ENCODE measurements at places on chromosomes 3 and 15.

- no peak for DNase-seq
Measured at GRCh38 chr3:153399636-153400035, 237.6 kb downstream of the RAP2B start.

- no peak for DNase-seq
Measured at GRCh38 chr15:28106294-28107110, 7.4 kb upstream of the OCA2 start.

DNA sequence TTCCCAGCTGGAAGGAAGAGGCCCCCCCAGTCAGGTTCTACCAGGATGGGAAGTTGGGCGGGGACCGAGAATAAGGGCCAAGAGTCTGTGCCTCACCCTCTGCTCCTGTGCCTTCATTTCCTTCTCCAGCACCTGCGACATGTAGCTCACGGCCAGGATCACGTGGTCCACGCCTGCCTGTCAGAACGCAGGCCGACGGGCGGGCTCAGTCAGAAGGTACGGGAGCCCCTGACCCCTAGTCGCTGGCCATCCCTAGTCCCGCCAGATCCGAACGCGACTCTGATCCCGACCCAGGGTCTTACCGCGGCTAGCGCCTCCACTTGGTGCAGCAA, 489 bp downstream of the GMPPB start:
- DNase-seq = no peak

- no peak for DNase-seq
Measured at GRCh38 chr3:119924111-119925094, 142.5 kb downstream of the NR1I2 start.

DNA sequence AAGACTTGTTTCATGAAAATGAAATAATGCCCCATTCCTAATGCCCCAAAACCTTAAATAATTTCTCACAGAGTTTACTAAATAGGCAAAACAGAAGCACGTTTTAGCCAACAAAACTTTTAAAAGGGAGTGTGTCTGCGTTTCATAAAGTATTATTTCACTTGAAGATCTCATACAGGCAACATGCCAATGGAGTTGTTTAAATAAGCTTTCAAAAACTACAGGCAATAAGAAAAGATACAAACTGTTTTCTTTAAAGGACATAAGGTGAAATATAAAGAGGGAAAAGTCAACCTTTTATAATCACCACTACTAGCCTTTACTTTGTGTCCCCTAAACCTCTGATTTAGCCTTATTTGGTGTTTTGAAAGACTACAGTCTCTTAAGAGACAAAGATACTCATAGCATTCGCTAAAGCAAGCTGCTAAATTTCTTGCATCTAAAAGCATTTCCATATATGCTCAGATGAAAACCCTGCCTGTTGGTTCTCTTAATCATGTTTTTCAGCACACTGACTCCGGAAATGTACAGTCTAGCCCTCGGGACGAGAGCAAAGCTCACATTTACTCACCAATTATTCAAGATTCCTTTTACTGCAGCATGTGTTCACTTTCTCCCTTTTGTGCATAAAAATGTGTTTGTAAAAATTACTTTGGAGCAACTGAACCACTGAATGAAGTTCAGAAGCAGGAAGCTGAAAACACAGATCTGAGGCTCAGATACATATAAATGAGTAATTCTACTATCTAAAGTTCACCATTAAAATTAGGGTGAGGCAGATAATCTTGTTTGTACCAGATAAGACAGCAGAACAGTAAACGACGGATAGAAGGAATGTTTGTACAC, 119.0 kb downstream of the GOLIM4 start:
- no peak for DNase-seq

- no peak for DNase-seq
Measured at GRCh38 chr3:129535075-129535474, 6.6 kb downstream of the RHO start.

DNA sequence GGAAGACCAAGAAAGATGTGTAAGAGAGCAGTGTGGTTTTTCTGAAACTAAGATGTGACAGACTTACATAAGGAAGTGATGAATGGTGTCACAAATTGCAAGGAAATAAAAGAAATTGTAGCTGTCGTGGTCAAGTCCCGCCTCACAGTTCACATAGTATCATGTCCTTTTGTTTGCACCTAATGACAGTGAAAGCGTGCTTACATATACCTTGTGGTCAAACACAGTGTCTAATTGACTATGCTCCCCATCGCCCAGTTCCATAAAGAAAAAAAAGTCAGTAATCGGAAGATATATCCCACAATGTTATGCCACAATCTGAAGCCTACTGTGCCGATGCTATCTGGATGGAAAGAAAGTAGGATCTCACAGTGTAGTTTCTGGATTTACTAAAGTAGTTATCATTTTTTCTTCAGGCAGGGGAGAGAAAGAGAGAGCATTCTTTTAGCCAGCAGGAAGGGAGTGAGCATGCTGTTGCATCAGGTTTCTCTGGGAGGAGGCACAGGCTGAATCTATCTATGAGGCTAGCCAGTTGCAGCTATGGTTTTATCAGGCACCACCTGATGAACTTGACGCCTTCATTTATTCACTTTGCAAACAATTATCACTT, 9.8 kb upstream of the PLSCR1 start:
- no peak for DNase-seq

DNA sequence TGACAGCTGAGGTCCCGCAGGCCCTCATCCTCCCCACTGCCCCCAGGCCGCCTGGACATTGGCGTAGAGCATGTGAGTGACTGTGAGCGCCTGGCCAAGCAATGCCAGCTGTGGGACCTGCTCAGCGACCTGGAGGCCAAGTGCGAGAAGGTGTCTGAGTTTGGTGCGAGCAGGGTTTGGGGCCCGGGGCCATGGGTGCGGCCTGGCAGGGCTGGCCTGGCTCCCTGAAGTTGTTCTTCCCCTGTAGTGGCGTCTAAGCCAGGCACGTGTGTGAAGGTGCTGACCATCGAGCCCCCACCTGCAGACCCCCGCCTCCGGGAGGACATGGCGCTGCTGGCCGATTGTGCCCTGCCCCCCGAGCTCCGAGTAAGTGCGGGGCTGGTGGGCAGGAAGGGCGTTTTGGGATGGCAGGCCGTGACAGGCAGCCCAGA, 4.2 kb downstream of the ABTB1 start:
- DNase-seq = no peak

GRCh38 chr3:13189639-13190377, 116.6 kb upstream of the IQSEC1 start:
- no peak for DNase-seq

GRCh38 chr15:75235051-75235673, 23.0 kb upstream of the GOLGA6C start:
- DNase-seq = no peak

DNA sequence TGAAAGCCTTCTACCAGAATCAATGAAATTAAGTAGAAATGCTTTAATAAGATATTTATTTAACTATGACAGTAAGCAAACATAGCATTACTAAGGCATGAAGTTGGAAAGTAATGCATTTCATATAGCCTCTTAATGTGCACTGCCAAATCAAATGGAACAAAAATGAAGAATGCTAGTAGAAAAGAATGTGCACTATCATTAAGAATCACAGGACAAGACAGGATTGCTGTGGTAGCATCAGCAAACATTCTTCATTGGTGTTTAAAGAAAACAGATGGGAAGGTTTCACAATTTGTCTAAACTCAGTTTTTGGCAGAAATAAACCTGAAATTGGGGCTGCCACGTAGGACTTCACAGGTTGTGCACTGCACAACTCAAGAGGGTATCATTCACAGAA, 168.9 kb downstream of the CNTN3 start:
- DNase-seq = no peak

- DNase-seq = no peak
Measured at GRCh38 chr3:134249935-134250716, 533 bp downstream of the RYK start.

DNA sequence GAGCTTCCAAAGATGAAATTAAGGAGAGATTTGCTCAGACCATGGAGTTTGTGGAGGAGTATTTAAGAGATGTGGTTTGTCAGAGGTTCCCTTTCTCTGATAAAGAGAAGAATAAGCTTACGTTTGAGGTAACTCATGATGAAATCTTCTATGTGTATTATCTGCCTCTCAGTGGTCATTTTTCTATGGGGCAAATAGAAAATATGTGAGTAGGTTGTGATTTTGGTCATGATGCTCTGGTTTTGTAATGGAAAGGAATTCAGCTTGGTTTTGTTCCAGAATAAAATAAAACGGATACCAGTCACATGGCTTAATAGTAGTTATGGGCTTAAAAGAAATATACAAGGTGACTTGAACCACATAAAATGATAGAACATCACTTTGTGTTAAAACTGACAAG, 181.1 kb downstream of the ITPR1 start:
- no peak for DNase-seq

GRCh38 chr3:189982321-189982945, 138.3 kb downstream of the P3H2 start:
- no peak for DNase-seq

DNA sequence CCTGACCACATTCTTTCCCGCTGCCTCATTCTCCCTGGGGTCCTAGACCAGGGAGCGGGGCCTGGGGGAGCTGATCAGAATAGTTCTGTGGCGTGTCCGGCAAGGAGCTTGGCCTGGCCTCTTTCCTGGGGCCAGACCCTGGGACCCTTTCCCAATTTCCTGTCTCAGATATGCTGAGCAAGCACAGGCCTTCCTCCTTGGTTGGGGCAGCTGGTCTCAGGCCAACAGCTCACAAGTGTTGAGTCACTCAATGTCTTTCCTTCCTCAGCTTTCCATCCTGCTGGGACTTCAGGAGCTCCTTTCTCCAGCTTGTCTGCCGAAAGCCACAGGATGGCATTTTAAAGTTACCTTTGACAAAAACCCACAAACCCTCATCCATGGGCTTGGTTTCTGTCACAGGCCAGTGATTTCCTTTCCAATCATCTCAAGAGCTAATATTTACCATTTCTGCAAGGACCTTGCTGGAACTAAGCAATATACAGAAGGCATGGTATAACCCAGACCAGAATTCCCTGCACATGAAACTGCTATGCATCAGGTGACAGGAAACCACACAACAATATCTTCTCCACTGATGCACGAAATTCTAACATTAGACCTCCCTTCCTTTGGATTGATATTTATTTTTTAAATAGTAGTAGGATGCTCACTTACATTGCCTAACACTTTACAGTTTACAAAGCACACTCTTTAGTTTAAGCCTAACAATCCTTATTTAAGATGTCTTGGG, 19.5 kb upstream of the TIMP4 start:
- no peak for DNase-seq

- DNase-seq = peak; percentile 11
Measured at GRCh38 chr3:193788189-193788991, 195.4 kb downstream of the OPA1 start.

GRCh38 chr3:110608566-110608965, 463.1 kb upstream of the NECTIN3 start:
- DNase-seq = no peak

- no peak for DNase-seq
Measured at GRCh38 chr3:57556459-57557084, 498 bp downstream of the PDE12 start.

GRCh38 chr3:97952872-97953271, 19.4 kb downstream of the RIOX2 start:
- DNase-seq = no peak

GRCh38 chr3:98013411-98014267, 21.5 kb downstream of the GABRR3 start:
- no peak for DNase-seq

DNA sequence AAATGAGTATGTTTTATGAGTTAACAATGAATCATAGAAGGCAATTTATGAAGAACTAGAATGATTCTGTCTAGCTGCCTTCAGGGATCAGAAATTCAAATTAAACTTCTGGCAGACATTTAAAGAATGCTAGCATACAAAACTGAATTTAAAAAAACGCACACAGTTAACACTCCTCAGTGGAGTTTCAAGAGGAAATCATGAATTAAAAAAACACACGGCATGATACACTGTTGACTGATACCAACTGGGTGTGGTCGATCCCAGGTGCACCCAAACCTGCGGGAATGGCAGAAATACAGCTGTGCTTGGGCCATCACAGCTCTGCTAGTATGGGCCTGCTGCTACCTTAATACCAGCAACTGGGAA, 526.0 kb downstream of the FOXP1 start:
- no peak for DNase-seq

DNA sequence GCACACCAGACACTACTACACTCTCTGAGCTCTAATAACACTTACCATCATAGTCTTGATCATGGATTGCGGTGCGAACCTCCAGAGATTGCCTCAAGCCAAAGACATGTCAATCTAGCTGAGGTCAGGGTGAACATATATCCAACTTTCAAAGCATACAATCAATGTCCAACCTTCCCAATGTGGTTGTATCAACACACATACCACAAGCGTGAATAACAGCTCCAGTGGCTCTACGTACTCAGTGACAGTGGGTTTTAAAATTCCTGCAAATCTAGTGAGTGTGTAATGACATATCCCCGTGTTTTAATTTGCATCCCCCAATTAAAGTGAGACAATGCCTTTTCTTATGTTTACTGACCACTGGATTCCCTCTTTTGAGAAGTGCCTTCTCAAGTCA, 29.6 kb downstream of the SFMBT1 start:
- DNase-seq = no peak

DNA sequence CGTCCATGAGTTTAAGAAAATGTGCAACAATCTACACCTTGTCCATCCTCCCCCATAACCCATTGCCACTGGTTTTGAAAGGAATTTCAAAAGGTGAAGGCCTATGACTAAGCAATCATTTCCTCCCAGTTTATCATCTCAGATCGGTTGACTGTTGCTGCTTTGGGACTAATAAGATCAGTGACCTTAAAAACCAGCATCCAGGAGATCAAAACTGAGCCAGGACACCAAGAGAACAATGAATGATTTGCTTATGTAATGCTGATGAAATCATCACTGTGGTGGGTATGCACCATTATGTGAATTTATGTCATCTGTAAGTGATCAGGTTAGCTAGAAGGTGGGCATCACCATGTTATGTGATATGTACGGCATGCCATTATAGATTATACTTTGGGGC, 195.5 kb downstream of the SSR3 start:
- no peak for DNase-seq

GRCh38 chr3:51687431-51688205, 16.6 kb downstream of the TEX264 start:
- no peak for DNase-seq

DNA sequence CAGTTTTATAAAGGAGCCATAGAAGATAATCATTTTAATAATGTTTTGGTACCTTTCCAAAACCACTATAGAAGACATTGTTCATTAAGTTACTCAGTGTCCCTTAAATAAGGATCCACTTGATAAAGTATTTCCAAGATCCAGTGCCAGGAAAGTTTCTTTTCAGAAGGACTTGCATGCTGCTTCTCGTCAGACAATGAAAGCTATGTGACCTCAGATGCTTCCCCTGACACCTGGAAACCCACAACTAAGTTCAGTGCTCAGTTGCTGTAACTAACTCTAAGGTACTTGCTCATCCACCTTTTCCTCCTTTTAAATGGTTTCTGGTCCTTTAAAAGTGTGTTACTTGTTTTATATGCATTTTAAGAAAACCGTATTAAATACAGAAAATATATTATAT, 7.3 kb downstream of the SSR3 start:
- DNase-seq = no peak
